ENCODE measurements at places on chromosomes 12 and 14. TPM values are rescaled to one million over a fixed set of nuclear protein-coding genes. Genes with fewer than 3 reads are reported as not detected.

CELA1 gene
- total RNA-seq: not detected

DNA sequence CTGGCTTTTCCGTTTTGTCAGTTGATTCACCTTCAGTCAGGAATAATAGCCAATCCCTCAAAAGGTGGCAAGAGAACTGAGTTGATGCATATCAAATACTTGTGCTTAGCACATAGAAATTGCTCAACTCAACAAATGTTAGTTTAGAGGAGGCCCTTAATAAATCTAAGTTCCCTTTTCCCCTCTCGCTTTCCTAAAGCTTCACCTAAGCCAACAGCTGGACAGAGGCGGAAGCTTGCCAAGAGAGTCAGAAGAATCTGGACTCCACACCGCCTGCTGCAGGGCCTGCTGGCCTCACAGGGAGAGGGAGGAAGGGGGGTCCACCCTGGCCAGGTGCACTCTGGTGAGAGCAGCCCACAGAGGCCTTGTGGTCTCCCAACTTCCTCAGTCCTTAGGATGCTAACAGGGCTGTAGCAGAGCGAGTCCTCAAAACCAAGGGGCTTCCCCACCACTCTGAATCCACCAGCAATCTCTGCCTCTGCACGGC lies 213.1 kb downstream of the CHST11 start:
- H3K36me3 ChIP-seq: no peaks in the 10 kb centered on the region
- H3K27ac ChIP-seq: no peak overlapping the region
- no peaks in the 10 kb centered on the region for H3K27me3 ChIP-seq
- no peak overlapping the region for H3K4me3 ChIP-seq

- no peaks in the 10 kb centered on the region for H3K36me3 ChIP-seq
- no peak for DNase-seq
- peaks cover 29% of the 10 kb centered on the region for H3K4me1 ChIP-seq
- H3K27ac ChIP-seq: peak overlapping the region; percentile 13
- H3K4me3 ChIP-seq: no peak overlapping the region
Measured at GRCh38 chr14:39023939-39024871, 78.8 kb downstream of the SEC23A start.

DNA sequence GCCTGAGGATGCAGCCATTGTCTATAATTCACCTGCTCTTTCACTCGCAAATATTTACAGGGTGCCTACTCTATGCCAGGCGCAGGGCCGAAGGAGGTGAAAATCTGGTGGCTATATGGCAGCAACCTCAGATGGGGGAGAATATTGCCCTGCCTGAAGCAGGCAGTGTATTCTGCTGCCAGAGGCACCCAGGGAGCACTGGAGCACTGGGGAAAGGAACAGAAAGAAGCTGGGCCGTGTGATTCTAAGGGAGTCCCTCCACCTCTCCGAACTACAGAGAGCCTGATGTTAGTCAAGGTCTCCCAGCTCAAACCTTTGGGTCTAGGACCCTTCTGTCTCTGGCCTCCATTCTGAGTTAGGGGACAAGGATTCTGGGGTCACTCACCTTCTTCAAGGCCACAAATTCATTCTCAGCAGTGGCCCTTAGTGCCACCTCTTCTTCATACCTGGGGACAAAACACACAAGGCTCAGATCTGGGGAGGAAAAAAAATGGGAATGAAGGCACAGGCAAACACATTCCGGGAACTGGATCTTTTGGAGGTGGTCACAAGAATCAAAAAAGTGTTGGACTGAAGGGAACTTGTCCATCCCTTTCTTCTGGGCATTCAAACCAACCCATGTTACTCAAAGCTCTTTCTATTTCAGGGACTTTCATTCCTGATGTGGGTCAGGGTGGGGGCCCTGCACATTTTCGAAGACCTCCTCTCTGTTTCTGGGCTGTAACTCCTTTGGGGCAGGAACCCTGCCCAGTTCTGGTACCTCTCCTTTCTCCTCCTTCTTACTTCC lies 19.3 kb upstream of the KRT86 start:
- no peaks in the 10 kb centered on the region for H3K36me3 ChIP-seq
- no peak overlapping the region for H3K4me3 ChIP-seq

GRCh38 chr14:105282098-105282725 lies 18.6 kb downstream of the BRF1 start:
- H3K4me3 ChIP-seq: no peak overlapping the region
- no peaks in the 10 kb centered on the region for H3K36me3 ChIP-seq
- peaks cover 24% of the 10 kb centered on the region for H3K4me1 ChIP-seq

SERPINA10 gene
- 256 TPM for total RNA-seq

- no peaks in the 10 kb centered on the region for H3K4me1 ChIP-seq
- no peak overlapping the region for H3K4me3 ChIP-seq
- no peak for DNase-seq
- no peak overlapping the region for H3K27ac ChIP-seq
- no peaks in the 10 kb centered on the region for H3K36me3 ChIP-seq
Measured at GRCh38 chr12:46660276-46660675, 165.5 kb downstream of the SLC38A4 start.

CLEC7A gene
- 7.0 TPM for total RNA-seq

DNA sequence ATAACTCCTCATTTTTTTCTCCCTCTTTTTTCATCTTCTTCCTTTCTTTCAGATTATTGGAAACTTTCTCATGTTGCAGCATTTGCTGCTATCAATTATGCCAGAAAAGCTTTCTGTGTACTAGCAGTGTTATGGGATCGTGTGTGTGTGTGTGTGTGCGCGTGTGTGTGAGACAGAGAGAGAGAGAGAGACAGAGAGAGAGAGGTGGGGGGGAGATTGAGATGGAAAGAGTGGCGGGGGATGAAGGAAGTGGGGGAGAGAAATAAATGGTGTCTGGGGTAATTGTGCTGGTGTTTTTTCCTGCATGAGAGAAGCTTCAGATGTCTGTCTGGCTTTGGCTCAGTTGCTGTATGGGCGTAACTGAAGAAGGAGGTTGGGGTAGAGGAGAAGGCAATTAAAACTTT lies 268.9 kb downstream of the RAD51B start:
- H3K27me3 ChIP-seq: no peaks in the 10 kb centered on the region
- no peak for DNase-seq
- H3K4me3 ChIP-seq: no peak overlapping the region
- no peaks in the 10 kb centered on the region for H3K4me1 ChIP-seq

GRCh38 chr12:124434354-124434753 lies 133.1 kb downstream of the NCOR2 start:
- DNase-seq: no peak
- no peaks in the 10 kb centered on the region for H3K27me3 ChIP-seq
- H3K4me3 ChIP-seq: no peak overlapping the region
- H3K36me3 ChIP-seq: no peaks in the 10 kb centered on the region
- no peaks in the 10 kb centered on the region for H3K4me1 ChIP-seq
- H3K27ac ChIP-seq: no peak overlapping the region

GRCh38 chr12:95998611-95999286 lies 2.6 kb upstream of the HAL start:
- H3K27ac ChIP-seq: peak overlapping the region; percentile 84
- no peak overlapping the region for H3K4me3 ChIP-seq
- H3K36me3 ChIP-seq: peaks cover 20% of the 10 kb centered on the region
- no peaks in the 10 kb centered on the region for H3K27me3 ChIP-seq

DNA sequence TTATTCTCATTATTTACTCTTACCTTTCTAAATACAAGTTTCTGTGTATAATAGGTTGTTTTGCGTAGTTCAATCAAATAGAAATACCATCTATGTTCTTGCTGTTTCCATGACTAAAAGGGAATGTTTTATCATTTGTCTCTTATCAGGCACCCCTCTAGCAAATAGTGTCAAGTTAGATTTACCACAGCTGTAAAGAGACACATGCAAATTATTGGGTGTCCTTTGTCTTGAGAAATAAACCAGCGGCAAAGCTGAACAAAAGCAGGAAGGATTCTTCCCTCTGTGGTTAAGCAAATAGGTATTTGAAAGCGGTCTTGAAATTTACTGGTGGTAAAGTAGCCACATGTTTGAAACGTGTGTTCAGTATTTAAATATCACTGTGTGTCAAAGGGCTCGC lies 405.9 kb downstream of the TMTC2 start:
- H3K27me3 ChIP-seq: no peaks in the 10 kb centered on the region
- H3K27ac ChIP-seq: no peak overlapping the region
- no peak overlapping the region for H3K4me3 ChIP-seq
- no peaks in the 10 kb centered on the region for H3K36me3 ChIP-seq

DNA sequence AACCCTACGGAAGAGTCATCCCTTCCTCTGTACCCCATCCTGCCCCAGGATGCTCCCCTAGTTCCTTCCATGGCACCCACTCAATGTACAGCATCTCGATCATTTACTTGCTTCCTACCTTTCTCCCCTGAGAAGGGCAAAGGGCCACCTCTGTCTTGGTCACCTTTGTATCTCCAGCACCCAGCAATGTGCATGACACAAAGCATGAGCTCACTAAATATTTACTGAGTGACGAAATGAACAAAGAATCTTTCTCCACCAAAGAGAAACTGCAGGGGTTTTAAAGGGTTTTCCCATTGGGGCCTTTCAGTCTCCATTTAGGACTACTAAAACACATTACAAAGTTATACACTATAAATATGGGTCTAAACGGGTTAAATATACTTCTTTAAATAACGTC lies 30.6 kb downstream of the ATG14 start:
- no peaks in the 10 kb centered on the region for H3K27me3 ChIP-seq
- H3K4me1 ChIP-seq: no peaks in the 10 kb centered on the region
- peaks cover 51% of the 10 kb centered on the region for H3K36me3 ChIP-seq
- no peak overlapping the region for H3K4me3 ChIP-seq
- no peak for DNase-seq

DNA sequence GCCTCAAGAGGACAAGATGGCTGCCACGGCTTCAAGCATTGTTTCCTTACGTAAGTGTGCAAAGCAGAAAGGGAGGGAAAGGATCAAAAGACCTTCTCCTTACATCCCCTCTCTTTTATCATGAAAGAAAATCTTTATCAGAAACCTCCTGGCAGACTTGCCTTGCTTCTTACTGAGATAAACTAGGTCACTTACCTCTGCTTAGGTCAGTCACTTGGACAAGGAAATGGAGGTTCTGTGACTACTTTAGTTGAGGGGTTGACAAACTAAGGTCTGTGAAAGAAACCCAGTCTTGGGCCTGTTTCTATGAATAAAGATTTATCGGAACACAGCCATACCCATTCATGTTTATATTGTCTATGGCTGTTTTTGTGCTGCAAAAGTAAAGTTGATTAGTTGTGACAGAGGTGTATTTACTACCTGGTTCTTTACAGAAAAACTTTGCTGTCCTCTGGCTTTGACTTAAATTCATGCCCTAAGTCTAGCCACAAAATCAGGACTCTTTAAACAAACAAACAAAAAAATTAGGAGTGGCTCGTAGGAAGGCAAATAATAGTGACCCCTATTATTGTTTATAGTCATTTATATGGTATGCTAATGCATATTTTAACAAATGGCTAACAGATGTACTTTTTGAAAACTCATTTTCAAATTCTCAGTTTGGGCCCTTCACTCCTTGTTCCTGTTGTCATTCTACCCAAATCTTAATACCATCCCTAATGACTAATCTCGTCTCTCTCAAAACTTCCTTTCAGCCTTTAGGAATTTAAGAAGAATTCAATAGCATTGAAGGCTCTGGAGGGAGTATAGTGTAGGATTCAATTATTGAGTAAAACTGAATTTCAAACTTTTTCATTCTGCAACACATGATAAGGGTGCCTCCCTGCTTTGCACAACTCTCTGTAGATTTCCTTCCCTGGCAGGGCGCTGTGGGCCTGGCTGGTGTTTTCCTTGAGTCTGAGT lies 42.0 kb upstream of the ATP2B1 start:
- H3K36me3 ChIP-seq: no peaks in the 10 kb centered on the region
- no peak overlapping the region for H3K27ac ChIP-seq
- H3K4me1 ChIP-seq: no peaks in the 10 kb centered on the region
- H3K27me3 ChIP-seq: no peaks in the 10 kb centered on the region

THAP2 gene
- total RNA-seq: 1.5 TPM

Measured in liver (tissue), 10 donors.